ENCODE measurements at places on chromosomes 5 and 9.

- DNase-seq: no peak
Measured at GRCh38 chr5:178870411-178870810, 10.7 kb downstream of the ZNF354B start.

GRCh38 chr9:36222449-36222848 is 31.7 kb downstream of the CLTA start:
- DNase-seq: no peak

DNA sequence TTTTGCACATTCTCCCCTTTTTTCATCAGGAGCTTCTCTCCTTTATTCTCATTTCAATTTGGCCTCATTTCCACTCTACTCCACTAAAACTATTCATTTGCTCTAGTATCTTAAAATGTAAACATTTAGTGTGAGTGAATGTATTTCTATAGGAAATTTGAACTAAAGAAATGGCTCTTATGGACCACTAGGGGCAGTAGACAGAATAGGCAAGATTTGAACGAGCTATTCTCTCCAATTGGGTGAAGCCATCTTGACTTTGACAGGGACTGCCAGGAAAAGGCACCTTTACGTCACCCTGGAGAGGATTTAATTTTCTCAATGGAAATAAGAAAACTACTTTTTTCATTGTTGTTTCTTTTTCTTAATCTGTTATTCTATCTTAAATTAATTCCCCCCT is 666.3 kb downstream of the DNAH5 start:
- DNase-seq: no peak

DNA sequence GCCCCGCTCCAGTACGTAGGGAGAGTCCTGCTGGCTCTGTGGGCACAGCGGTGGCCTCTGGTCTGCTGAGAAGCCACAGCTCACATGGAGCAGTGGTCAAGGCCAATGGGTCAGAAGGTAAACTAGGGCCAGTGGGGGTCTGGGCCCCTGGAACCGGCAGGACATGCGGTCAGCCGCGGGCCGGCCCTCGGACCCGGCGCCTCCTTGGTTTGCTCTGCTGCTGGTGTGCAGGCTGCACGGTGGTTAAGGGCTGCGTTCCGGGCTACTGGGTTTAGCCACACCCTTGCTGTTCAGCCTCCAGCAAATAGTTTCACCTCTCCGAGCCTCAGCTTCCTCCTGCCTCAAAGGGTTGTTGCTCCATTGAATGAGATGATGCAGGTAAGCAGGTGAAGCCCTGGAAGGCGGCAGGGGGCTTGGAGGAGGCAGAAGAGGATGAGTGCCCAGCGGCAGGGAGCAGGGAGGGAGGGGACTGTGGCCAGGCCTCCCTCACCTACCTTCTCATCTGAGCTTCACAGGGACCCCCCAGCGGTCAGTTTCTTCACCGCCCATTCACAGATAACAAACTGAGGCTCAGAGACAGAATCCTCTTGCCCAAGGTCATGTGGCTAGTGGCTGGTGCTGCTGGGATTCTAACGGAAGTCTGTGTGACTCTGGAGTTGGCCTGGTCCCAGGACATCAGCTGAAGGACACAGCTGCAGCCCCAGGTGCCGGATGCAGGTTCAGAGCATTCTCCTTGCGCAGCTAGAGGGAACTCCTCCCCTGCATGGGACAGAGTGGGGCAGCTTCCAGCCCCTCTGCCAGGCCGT is 3.7 kb upstream of the COL5A1 start:
- no peak for DNase-seq

DNA sequence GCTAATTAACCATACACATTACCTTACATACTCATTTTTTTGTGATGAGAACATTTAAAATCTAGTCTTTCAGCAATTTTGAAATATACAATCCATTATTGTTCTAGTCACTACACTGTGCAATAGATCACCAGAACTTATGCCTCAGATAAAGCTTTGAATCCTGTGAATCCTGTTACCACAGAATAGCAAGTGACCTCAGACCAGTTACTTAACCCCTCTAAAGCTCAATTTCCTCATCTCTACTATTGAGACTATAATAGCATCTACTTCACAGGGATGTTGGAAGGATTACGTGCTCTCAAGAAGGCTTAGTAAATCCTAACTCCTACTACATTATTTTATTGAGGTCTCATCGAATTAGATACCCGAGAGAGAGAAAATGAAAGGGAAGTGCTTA is 60.2 kb upstream of the PIP5K1B start:
- no peak for DNase-seq

- DNase-seq: no peak
Measured at GRCh38 chr9:129774791-129775447, 22.1 kb upstream of the PTGES start.

GRCh38 chr9:3074247-3074646 is 230.4 kb upstream of the PUM3 start:
- no peak for DNase-seq

DNA sequence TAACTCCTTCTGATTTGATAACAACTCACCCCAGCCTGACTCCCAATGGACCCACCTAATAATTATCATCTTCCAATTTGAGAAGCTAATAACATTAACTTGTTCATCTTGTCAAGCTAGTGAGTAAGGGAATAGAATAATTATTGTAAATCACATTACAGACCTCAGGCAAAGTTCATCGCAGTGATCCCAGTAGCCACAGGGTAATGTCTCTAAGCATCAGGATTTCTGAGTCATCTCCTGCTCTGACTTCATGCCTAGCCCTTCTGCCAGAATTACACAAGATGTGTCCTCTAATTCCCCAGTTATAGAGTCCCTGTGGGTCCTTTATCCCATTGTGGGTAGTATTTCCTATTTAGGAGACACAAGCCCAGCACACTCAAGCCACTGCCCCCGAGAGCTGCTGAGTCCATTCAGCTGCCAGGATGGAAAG is 365.7 kb downstream of the DEPDC1B start:
- DNase-seq: no peak

DNA sequence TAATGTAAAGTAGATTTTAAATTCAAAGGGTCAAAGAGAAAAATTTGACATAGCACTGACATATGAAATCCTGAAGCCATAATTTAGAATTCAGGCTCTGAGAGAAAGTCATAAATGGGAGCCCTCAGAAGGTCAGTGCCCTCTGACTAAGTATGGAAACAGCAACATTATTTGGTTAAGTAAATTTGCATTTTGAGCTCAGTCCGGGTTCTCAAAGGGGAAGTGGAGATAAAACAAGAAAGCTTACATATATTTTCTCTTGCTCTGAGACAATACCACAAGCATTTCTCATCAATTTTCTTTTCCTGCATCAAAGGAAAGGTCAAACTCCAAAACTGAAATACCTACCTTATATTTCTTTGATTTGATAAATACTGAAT is 348.0 kb downstream of the SEMA5A start:
- no peak for DNase-seq

- no peak for DNase-seq
Measured at GRCh38 chr5:117594166-117594565, 1019.5 kb upstream of the SEMA6A start.

DNA sequence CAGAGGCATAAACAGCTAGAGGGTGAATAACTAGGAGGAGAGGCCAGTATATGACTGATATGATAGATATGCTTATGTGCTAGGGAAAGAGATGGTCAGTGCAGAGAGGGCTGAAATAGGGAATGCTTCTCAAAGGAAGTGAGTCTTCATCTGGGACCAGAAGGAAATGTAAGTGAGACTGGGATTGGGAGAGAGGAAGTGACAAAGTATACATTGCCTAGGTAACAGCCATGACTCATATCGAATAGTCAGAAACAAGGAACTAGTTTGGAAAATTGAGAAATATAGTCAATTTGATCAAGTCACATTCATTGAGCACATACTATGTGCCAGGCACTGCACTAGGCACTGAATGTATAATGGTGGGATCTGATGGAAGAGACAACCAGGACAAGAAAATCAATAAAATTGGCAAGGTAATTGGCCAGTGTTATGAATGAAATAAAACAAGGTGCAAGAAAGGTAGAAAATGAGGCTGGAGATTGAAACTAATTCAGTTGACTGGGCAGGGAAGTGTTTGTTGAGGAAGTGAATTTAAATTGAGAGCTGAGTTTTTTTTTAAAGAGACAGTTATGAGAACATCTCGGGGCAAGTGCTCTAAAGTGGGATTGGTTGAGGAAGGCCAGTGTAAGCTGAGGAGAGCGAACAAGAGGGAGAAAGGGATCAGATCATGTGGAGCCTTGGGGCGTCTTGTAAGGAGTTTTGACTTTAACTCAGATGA is 4.3 kb downstream of the ERAP2 start:
- DNase-seq: no peak

GRCh38 chr5:122273696-122274095 is 38.3 kb upstream of the SNCAIP start:
- no peak for DNase-seq

- no peak for DNase-seq
Measured at GRCh38 chr9:98860871-98861293, 53.4 kb downstream of the GALNT12 start.

DNA sequence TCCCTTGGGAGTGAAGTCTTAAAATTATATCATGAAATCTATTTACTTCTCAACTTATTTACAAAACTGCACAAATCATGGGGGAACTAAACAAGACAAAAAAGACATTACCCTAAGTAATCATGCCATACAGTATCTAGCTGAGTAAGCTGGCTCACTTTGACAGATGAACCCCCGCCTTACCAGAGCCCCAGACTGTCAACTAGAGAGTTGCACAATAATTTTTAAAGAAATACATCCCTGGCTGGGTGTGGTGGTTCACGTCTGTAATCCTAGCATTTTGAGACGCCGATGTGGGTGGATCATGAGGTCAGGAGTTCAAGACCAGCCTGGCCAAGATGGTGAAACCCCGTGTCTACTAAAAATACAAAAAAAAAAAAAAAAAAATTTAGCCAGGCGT is 62.3 kb downstream of the LPAR1 start:
- DNase-seq: no peak

- DNase-seq: no peak
Measured at GRCh38 chr9:20302197-20302596, 320.1 kb downstream of the MLLT3 start.

DNA sequence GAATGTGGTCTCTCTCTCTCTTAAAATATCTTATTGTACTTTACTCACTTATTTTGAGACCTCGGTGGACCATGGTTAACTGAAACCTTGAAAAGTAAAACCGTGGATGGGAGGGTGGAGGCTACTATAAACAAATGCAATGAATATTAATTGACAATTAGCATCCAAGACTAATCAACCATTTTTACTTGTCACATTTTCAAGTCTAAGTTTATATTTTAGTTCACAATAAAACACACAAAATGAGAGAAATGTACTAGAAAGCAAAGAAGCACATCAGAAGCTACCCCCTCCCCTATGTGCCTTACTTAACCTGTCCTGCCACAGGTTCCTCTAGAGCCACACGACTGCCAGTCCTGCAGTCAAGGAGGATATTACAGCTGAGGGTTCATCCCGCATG is 4.6 kb downstream of the ARL15 start:
- no peak for DNase-seq

- no peak for DNase-seq
Measured at GRCh38 chr9:13942695-13943094, 371.2 kb downstream of the NFIB start.

- DNase-seq: no peak
Measured at GRCh38 chr9:72855890-72856523, 96.8 kb downstream of the ALDH1A1 start.

DNA sequence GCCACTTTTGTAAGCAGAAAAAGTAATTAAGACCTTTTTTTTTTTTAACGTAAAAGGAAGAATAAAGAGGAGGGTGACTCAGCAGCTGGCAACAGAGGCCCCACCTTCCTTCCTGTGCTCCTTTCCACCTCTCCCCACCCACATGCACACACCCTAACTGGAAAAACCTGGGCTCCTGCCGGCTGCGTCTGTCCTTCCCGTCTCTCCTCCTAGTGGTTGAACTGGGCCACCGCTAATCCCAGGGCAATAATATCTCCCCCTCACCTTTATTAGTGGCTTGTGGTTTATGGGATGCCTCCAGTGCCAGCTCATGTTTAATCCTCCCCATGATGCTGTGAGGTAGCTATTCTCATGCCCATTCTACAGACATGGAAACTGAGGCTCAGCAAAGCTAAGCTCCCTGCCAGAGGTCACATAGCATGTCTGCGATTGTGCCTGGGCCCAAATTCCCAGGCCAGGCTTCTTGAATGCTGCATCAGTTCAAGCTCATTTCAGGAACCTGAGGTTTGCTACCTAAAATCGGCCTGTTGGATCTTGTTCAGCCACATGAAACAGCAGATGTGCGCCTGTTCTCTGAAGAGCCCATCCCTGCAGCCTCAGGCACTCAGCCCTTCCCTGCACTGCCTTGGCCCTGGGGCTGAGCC is 60.9 kb upstream of the IL17B start:
- no peak for DNase-seq

DNA sequence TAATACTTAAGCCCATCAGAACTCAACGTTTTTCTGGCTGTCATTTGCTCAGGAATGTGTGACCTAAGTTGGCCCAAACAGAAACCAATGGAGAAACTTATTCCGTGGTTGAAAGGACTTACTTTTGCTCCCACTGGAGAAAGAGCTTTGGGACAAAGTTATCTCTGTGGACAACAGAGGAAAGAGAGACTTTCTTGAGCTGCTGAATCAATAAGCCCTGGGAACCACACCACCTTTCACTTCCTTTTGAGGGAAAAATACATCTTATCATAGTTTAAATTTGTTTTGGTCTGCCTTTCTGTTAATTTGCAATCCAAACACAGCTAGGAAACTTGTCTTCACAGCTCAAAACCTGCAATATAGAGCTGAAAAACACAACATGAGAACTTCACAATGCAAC is 62.8 kb upstream of the VCAN start:
- DNase-seq: no peak

- no peak for DNase-seq
Measured at GRCh38 chr5:95713960-95714710, 17.0 kb upstream of the RHOBTB3 start.

GRCh38 chr5:137659209-137659608 is 76.7 kb downstream of the KLHL3 start:
- DNase-seq: no peak

DNA sequence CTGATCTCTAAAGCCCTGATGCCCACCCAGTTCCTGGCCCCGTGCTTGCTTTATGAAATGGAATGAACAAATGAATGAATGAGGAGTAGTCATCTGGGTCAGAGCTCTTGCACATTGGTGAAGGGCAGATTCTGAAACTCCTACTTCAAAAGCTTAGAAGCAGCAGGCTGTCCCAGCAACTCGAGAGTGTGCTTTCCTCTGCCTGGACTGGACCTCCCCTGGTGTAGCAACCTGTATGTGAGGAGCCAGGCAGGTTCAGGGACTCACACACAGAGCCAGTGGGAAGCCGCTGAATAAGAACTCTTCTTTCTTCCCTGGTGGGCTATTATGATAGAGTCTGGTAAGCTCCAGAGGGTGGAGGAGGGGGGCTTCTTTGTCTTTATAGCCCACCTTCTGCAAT is 396.4 kb downstream of the CDK5RAP2 start:
- DNase-seq: no peak

- DNase-seq: no peak
Measured at GRCh38 chr5:177232761-177233160, 70.8 kb downstream of the RAB24 start.

DNA sequence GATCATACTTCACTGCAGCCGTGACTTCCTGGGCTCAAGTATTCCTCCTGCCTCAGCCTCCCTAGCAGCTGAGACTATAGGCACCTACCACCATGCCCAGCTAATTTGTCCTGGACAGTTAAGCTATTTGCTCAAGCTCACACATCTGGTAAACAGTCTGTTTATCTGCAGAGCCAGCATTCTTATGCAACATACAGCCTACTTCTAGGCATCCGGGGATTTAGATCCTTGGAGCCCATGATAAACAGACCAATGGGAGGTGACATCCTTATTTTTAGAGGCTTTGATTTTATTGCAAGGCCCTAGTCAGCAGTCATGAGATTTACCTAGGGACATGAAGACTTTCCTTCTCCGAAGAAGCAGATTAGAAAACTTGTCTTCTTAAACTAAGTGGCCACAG is 21.0 kb downstream of the ATOX1 start:
- no peak for DNase-seq
